ENCODE measurements at places on chromosomes 12 and 14.

DNA sequence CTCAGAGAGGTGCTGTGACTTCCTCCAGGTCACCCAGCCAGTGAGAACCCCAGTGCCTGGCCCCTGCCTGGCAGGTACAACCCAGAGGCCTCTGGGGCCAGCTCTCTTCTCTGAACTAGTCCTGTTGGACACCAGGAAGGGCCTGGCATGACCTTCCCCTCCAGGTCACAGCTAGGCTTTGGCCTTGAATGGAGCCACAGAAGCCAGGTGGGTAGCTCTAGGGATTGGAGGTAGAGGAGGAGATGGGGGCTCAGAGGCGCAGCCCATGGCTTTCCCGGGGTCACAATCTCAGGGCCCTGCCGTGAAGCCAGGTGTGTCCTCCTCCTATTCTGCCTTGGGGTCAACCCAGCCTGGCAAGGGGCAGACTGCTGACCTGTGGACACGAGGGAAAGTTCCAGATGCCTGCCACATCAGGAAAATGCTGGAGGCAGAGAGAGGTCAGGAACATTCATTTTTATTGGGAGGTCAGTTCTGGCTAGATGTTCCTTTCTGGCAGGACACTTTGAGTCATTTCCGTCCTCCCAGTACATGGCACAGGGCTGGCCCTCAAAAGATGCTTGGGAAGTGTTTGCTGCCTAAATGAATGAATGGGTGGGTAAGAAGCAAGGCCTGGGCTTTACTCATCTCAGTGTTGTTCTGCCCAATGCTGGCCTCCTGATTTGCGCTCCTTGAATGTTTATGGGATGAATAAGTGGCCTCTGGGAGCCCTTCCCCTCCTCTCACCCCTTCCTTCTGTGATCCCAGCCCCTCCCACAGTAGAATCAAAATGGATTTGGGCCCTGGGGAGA is 25.4 kb downstream of the FAM222A start:
- no peak for DNase-seq

- DNase-seq, result no peak
Observed at GRCh38 chr12:107873223-107873622, 98.7 kb downstream of the ASCL4 start.

GRCh38 chr14:75822522-75823141 is 159.2 kb downstream of the TGFB3 start:
- no peak for DNase-seq

GRCh38 chr14:85124631-85125290 is 405.2 kb upstream of the FLRT2 start:
- DNase-seq, result no peak

GRCh38 chr14:104588066-104588857 is 8.7 kb downstream of the C14orf180 start:
- no peak for DNase-seq
